ENCODE measurements at places on chromosomes 13 and 19.

GRCh38 chr19:56312342-56312741, 2.3 kb downstream of the ZSCAN5A start:
- DNase-seq, result no peak

GRCh38 chr13:101942038-101942437, 459.8 kb downstream of the FGF14 start:
- DNase-seq, result no peak

DNA sequence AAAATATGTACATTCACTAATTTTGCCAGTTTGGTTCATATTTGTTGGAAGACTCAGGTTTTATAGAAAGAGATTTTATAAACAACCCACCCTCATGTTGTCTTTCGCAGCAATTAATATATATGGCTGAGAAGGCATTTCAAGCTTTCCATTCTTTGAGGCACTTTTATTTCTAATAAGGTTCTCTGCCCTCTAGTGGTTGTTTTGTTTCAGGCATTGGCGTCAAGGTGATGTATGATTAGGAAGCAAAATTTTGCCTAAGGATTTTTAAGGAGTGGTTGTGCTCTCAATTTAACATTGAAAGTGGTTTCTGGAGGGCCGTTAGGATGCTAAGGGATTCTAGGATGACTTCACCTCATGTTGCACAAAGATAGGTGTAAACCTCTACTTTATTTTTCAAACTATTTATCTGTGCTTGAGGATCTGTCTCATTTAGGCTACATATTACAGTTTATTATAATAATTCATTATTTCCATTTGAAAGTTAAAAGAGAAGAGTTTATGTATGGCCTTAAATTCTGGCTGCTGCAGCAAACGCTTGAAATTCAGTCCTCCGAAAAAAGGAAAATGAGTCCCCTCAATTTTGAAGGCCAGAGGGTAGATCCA, 35.9 kb downstream of the OXGR1 start:
- DNase-seq, result no peak

GRCh38 chr13:38763446-38764381, 76.8 kb downstream of the FREM2 start:
- DNase-seq, result no peak

- peak; percentile 86 for DNase-seq
Observed at GRCh38 chr13:36420437-36420891, 11.8 kb upstream of the CCNA1 start.

DNA sequence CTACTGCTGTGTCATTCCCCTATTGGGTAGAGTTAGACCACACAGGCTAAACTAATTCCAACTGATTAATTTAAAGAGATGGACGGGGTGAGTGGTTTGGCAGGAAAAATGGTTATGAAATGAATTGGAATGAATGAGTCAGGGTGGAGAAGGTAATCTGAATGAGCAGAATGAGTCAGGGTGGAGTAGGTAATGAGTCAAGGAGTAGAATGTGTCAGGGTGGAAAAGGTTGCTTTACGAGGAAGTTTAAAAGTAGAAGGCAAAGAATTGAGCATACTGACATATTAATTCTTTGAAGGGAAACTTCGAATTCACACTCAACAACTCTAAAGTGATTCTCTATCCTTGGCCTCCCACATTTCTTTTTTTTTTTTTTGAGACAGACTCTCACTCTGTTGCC, 12.7 kb upstream of the ZNF121 start:
- DNase-seq, result no peak

GRCh38 chr13:99484473-99484872, 16.8 kb upstream of the TM9SF2 start:
- DNase-seq, result no peak

DNA sequence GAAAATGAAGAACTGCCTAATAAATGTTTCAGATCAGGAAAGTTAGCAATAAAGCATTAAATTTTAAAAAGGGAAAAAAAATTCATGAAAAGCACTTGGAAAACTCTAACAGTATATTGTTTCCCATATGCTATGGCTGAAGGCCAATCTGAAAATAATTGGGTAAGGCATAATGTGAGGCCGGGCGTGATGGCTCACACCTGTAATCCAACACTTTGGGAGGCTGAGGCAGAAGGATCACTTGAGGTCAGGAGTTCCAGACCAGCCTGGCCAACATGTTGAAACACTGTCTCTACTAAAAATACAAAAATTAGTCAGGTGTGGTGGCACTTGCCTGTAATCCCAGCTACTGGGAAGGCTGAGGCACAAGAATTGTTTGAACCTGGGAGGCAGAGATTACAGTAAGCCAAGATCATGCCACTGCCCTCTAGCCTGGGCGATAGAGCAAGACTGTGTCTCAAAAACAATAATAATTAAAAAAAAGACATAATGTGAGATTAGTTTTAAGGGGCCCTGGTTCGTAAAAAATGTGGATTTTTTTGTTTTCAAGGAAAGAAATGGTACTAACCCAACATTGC, 15.2 kb downstream of the INTS6 start:
- DNase-seq, result no peak

All from sciatic nerve (tissue), 2 donors.